ENCODE measurements at places on chromosomes 7 and 10.

DNA sequence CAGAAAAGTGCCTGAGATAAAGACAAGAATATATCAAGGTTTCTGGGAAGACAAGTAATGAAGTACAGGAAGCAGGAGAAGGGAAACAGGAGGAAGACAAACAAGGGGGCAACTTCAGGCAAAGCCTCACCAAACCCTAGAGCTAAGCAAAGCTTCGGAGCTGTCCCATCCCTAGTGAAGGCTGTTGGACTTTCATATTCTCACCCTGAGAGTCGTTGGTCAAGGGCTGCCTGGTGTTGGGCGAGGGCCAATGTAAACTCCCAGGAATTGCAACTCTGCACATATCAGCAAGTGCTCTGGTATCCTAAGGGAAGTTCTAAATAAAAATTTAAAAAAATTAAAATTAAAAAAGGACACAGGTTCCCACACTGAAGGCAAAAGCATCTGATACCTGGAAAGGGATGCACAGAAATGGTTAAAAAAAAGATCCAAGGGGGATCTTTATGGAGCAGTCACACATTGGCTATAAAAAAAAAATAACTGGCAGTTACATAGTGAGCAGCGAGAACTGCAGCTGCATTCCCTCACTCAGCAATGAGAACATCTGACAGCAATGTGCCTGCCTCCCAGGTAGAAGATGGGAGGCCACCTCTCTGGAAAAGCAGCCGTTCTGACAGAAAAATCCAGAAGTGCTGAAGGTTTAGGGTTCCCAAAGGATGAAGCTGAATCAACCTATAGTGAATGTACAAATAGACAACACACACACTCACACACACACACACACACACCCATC is 304.7 kb downstream of the WDR11 start:
- DNase-seq, result no peak

GRCh38 chr7:143217806-143218205 is 4.0 kb upstream of the TAS2R40 start:
- no peak for DNase-seq

DNA sequence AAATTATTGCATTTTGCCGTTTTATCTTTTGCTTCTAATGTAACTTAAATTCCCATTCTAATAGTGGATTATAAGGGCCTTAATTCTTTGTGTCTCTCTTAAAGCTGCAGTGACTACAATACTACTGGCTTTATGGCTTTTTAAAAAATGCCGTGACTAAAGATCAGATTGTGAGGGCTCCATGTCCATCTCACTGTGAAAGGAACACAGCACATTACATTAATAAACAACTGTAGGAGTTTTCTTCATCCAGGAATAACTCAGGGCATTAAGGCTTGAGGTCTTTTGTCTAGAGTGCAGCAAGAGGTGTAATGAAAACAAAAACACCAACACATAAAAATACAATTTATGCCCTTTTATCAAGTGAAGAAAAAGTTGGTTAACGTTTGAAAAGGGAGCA is 205.3 kb downstream of the SKAP2 start:
- DNase-seq, result peak; percentile 81

GRCh38 chr10:91944880-91945630 is 21.5 kb downstream of the BTAF1 start:
- DNase-seq, result no peak

- DNase-seq, result no peak
Observed at GRCh38 chr10:48818861-48819520, 120.6 kb downstream of the LRRC18 start.

DNA sequence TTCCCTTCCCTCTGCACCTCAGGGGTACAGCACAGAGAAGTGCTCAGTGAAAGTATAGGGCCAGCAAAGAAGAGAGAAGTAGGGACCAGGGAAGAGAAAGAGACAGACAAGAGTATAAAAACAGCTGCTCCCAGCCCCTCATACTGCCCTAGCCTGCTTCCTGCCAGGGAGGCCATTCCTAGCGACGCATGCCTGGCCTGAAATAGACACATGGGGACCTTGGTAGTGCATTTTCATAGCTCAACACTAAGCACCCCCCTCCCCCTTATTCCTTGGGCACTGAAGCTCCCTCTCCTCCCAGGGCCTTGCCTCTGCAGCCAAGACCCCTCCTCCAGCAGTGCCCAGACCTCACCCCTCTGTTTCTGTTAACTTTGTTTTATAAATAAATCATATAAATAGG is 64.7 kb downstream of the ZMIZ1 start:
- DNase-seq, result no peak

GRCh38 chr7:150337659-150338081 is 3.8 kb downstream of the RARRES2 start:
- DNase-seq, result no peak

DNA sequence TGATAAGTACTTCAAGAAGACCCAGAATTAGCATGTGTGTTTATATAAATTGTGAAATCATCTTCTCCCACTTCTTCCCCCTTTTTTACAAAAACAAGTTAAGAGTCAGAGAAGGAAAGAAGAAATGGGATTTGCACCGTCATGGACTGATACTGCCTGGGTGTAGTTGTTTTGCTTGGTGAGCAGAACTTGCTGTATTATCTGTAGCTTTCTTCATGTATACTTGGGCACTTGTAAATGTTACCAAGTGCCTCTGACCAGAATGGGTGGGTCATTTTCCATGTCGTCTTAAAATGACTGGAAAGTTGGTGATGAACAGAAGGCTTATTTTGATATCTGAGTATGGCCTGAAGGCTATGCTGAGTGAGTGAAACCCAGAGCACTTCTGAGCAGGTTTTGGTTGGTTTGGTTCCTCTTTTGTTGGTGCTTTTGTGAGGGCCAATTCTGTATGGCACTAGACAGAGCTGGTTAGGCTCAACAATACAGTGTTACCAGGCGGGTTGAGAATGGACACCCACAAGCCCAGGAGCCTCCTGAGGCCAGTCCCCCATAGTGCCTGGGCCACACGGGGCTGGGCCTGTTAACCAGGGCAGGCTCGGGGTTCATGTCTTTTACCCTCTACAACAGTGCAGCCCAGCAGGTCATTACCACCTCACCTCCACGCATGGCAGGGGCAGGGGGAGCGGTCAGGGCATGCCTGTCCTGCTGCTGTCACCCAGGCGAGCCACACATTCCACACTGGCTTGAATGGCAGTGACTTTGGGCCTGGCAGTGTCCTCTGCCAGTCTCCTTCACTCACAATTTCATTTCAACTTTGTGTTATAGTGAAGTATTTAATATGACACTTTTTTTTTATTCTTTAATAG is 115.1 kb downstream of the CCNY start:
- no peak for DNase-seq

- no peak for DNase-seq
Observed at GRCh38 chr7:143490717-143491306, 13.1 kb downstream of the TAS2R41 start.

DNA sequence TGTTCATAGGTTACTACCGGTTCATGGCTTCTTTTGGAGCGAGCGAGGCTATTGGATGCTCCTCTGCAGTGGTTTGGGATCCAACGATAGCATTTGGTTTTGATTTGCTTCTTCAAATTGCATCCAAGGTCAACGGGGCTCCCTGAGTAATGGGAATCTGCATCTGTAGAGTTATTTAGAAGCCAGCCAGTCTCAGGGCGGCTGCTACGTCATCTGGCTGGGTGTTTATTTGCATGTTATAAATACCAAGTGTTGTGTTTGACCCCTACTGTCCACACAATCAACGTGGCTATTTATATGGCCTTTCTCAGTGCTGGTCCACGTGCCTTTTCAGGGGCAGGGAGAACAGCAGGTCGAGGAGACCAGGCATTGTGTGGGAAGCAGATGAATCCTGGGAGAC is 137.7 kb downstream of the PRPF18 start:
- no peak for DNase-seq

DNA sequence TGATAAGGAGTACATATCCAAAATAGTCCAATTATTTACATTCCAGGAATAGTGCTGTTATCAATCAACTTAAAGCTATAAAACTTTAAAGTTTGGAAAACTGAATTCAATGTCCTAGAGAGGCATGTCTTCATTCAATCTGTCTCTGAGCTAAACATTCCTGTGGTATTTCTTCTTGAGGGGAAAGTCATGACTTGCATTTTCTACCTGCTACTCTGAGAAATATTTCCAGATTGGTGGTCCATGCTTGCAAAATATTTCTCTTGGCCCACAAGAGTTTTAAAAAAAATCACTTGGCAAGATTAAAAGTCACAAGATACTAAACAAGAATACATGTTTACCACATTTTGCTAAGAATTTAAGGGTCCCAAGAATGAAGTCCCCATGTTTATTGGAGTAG is 63.6 kb upstream of the HGF start:
- no peak for DNase-seq

DNA sequence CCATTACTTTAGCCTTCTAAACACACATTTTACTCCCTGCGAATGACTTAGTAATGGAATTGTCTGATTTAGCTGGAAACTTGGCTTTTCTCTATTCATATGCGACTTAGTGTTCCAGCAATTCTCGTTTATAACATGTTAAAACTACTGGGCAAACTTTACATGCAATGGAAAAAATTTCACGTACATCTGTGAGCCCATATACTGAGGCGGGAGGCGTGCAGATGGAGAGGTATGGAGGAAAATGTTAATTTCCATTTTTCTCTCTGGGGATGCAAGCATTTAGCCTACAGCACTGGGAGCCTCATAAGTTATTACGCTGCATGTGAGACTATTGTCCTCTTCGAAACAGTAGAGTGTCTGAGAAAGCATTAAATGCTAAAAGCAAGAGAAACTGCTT is 591.5 kb upstream of the ANKRD30A start:
- DNase-seq, result no peak

- no peak for DNase-seq
Observed at GRCh38 chr10:1400101-1401070, 336.9 kb downstream of the ADARB2 start.

DNA sequence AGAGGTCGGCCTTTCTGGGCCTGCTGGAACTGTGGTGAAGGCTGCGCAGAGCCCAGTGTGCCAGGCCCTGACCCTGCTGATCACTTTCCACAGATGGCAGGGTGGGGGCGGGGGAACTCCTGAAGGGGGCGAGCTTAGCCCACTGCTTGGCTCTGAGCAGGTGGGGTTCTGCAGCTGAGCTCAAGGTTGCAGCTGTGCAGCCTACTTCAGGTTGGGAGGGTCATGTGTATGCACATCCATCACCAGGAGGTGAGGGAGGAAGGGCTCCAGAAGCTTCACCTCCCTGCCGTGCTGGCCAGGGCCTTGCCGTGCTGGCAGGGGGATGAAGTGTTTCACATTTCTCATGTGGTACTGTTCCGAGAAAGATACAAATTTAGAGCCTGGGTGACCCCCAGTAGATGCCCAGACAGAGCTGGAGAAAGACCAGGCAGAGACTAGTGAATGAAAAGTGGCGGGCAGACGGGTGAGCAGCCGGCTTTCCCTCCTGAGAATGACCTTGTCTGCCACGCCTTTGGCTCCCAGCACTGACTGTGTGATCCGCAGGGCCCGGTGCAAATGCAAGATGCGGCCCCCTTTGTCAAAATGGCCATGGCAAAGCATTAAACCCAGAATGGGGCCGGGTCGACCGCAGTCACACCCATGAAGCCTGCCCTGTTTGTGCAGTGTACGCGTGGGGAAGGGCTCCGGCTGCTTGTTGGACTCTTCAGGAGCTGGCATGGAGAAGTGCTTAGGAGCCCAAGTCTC is 25.2 kb downstream of the FAM241B start:
- DNase-seq, result no peak

GRCh38 chr10:131396121-131397050 is 84.9 kb upstream of the TCERG1L start:
- DNase-seq, result no peak

- DNase-seq, result no peak
Observed at GRCh38 chr7:99371376-99371920, 3.1 kb upstream of the ARPC1B start.

DNA sequence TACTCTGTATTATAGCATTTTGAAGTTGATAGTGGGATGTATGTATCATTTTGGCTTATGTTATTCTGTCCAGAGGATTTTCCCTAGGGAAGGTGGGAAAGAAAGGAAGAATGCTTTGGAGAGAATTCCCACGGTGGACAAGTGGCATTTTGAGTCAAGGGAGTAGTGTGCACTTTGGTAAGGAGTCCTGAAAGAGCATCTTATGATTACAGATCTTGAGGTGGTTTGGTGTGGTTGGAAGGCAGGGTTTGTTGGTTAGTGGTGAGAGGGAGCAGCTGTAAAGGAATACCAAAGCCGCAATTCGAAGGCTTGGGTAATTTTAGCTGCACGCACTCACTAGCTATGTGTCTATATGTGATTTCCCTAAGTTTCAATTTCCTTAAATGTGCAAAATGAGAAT is 16.1 kb downstream of the CCSER2 start:
- no peak for DNase-seq

DNA sequence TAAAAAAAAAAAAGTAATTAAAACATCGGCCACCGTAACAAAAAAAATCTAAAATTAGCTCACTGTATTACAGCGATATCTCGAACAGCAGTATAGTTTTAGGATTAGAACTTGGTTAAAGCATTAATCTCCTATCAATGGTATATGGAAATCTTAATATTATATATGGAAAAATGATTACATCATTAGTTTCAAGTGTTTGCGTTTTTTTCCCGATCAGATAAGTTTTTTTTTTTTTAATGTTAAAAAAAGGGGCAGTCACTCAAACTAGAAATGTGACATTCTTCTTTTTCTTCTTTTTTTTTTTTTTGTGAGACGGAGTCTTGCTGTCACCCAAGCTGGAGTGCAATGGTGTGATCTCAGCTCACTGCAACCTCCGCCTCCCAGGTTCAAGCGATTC is 7.4 kb downstream of the IDI1 start:
- DNase-seq, result no peak

DNA sequence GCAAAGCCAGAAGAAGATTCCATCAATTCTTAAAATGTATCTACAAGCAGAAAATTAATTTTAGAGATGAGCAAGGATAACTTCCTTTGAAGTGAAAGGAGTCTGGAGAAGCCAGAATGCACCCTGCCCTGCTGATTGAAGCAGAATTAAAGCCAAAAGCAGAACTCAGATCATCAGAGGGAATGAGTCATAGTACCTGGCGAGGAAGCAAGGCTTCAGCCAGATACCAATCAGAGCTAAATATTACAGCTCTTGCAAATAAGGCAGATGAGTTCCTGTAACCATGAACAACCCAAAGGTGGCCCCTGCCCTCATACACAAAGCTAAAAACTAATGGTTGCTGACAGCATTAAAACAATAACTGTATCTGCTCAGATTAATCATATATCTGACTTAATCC is 10.4 kb downstream of the HTR7 start:
- DNase-seq, result no peak

GRCh38 chr10:21300551-21300950 is 224.9 kb downstream of the SKIDA1 start:
- DNase-seq, result no peak

DNA sequence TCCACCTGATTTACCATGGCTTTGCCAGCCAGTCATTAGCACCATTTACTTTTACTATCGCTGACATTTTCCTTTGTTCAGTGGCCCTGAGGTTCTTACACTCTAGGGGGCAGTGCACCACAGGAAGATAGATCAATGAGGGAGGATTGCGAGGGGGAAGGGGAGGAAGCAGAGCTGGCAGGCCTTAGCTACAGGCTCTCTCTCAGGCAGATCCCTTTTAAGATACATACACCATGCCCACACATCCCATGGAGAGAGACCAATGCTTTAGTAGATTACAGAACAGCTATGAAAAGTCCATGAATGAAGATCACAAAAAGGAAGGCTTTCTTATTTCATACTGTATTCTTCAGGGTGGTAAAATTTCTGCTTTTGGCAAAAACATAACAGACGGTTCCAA is 47.4 kb downstream of the DENND11 start:
- peak; percentile 68 for DNase-seq
